ENCODE measurements at places on chromosomes 5 and 9.

- no peak for DNase-seq
Measured at GRCh38 chr9:109311286-109311685, 9.6 kb downstream of the EPB41L4B start.

- no peak for DNase-seq
Measured at GRCh38 chr9:71758785-71759184, 9.5 kb downstream of the CEMIP2 start.

- DNase-seq = no peak
Measured at GRCh38 chr9:77903666-77904285, 127.8 kb downstream of the GNAQ start.

GRCh38 chr5:181224390-181225229 is 1.5 kb downstream of the TRIM41 start:
- peak; percentile 17 for DNase-seq

DNA sequence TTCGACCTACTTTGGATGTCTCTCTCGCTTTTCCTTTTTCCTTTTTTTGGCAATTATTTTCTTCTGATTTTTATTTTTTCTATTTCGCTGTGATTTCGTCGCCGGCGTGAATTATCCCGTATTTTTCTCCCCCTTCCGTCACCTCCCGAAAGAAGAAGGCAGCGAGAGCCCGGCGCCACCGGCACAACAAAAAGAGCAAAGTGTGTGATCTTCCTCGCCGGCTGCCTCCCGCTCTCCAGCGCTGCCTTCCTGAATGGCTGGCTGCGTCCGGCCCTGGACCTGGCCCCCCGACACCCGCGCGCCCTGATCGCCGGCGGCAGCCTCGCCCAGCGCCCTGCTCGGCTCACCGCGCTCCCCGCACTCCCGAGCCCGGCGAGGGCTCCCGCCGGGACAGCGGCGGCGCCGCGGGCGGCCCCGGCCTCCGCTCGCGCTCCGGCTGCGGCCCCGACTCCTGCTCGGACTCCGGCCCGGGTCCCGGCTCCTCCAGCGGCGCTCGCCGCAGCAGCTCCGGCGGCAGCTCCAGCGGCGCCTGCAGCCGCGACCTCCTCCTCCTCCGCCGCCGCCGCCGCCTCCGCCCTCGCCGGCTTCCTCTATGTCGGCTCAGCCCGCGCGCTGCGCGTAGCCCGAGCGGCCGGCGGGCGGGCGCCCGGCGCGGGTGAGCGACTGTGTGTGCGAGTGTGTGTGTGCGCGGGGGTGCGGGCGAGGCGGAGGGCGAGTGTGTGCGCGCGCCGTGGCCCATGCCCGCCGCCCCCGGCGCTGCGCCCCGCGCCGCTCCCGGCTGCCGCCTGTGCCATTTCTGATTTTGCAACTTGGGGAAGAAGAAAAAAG is 960 bp downstream of the NR2F1 start:
- no peak for DNase-seq

- DNase-seq = peak; percentile 42
Measured at GRCh38 chr5:56686337-56687195, 128.8 kb upstream of the MAP3K1 start.

DNA sequence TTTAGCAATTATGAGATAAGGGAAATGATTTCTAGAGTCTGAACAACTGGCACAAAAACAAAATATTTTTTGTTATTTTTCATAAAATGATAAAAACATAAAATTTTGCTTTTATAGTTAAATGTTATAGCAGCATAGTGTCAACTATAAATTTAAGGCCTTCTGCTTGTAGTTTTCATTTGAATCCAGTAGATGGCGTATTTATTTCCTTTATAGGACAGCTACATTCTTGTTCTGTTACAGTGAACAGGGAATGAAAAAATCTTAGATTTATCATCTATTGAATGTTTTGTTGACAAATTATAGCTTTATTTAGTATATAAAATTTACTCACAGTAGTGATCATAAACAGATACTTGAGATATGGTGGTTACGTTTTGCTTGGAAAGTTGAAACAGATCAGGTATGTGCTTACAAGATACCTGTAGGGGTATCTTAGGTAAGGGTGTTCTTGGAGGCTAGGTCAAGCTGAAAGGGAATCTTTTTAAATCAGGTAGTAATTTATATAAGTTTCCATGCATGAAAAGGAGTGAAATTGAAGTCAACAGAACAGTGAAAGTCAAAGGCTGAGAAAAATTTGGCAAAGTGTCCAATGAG is 239.3 kb upstream of the GRIN3A start:
- DNase-seq = no peak

- no peak for DNase-seq
Measured at GRCh38 chr5:149320791-149321330, 24.4 kb upstream of the GRPEL2 start.

DNA sequence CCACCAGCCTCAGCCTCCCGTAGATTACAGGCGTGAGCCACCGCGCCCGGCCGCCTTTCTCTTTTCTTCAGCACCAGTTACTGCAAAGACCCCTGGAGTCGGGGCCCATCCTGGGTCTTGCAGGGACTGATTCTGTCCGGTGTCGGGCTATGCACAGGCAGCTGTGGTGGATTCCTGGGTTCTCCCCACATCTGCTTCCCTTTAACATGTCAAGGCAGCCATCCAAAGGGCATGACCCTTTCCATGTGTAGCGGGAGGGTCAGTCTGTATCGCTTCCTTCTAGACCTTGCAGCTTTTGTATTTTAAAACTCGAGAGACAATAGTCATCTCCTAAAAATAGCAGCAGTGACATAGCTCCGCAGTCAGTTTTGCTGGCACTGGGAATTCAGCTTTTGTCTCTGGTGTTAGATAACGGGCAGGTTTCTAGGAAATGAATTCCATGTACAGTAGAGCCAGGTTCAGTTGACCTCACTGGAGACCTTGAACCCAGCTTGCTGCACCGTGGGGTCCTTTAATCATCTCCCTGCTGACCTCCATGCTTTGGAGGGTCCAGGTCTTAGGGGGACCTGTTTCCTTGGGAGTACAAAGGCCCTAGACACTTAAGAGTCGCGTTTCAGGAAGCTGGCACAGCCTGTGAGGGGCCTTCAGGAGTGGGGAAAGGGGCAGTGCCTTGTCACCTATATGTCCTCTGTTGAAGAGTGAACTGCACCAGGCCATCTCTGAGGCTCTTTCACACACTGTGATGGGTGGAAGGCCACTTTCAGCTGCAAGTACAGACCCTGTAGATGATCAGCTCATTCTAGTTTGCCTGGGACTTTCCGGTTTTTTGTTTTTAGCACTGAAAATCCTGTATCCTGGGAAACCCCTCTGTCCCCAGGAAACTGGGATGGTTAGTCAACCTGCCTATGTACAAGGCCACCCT is 13.8 kb downstream of the ANKRD33B start:
- DNase-seq = no peak

DNA sequence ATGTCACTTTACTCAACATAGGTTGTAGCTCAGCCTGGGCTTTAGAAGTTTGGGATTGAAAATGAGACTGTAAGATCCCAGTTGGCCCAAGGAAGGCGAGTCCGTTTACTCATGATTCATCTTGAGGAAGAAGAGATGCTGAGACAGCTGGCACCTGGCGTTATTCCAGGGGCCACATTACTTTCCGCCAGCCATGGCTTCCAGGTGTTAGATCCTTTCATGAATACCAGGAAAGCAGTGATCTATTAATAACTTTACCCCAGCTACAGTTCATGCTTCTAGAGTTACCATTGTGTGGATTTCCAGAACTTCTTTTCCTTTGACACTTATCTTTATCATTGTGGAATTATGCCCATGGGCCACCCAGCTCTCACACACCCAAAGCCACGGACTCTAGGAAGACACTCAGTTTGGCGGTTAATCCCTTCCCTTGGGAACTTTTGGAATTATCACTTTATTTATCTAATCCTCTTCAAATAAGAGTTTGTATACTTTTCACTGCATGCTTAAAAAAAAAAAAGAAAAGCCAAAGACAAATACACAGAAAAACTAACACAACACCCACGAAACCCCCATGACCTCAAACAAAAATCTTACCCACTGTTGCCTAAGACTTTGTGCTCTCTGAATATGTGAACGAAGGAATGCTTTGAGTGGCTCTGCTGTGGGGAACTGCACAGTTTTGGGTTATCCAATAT is 26.9 kb downstream of the RAI14 start:
- no peak for DNase-seq

DNA sequence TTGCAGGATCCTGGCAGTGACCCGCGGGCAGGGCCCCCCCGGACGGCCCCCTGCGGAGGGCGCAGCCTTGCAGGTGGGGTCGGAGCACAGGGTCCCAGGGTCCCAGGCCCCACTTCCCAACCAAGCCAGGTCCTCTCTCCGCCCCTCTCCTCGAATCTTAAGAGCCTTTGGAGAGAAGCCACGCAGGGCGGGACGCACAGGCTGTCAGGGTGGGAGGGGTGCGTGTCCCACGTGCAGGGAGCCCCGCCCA is 18.4 kb upstream of the EGFL7 start:
- no peak for DNase-seq

DNA sequence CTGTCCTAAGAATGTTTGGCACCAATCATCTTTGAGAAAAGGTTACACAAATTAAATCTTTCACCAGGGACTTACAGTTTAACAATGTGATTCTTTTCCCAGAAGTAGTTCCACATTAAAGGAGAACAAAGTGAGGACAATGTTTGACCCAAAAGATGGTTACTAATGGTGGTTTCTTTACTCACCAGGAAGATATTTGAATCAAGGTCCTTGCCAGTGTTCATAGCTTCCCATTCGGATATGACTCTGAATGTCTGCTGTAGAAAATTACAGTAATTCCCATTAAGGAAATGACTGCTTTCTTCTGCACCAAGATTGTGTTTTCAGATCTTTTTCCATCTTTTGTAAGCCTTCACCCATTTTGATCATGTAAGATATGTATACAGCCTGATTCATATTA is 114.6 kb upstream of the ADAMTSL1 start:
- DNase-seq = no peak

GRCh38 chr9:137383784-137384756 is 38.9 kb downstream of the EXD3 start:
- no peak for DNase-seq

- DNase-seq = no peak
Measured at GRCh38 chr5:132850066-132850465, 16.2 kb downstream of the GDF9 start.

DNA sequence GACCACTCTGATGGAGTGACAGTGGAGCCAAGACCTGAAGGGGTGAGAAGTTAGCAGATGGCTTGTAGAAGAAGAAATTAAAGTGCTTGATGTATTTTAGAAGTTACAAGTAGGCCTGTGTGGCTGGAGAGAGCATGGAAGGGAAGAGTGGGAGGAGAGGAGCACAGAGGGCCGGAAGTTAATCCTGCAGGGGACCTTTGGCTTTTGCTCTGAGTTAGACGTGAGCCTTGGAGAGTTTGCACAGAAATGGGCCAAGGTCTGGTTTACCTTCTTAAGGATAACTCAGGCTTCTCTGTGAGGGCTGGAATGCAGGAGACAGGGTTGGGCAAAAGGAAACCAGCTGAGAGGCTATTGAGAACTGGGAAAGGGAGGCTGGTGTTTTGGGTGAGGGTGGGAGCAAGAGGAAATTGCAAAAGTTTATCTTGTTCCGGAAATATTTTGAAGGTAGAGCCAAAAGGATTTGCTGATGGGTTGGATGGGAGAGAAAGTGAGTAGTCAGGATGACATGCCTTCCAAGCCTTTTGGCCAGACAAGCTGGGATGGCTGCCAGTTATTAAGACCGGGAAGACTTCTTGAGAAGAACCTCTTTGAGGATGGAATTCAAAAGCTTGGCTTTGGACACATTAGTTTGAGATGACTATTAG is 17.5 kb upstream of the F2RL1 start:
- DNase-seq = no peak

DNA sequence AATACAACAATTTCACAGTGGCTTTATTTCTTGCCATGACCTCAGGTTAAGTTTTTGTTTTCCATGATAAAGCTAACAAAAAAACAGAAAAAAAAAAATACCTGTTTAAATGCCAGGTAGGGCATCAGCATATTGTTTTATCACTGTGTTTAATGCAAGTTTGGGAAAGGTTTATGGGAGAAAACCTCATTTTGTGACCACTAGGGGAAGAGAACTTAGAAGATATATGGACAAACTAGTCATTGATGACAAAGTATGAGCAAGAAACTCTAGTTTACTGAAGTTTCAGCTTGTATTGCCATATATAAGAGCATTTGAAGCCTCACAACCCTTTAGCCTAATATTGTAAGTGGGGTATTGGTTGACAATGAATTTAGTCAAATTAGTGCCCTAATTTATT is 1431.4 kb upstream of the CDH18 start:
- no peak for DNase-seq

- DNase-seq = no peak
Measured at GRCh38 chr5:140220698-140221064, 45.7 kb downstream of the CYSTM1 start.

DNA sequence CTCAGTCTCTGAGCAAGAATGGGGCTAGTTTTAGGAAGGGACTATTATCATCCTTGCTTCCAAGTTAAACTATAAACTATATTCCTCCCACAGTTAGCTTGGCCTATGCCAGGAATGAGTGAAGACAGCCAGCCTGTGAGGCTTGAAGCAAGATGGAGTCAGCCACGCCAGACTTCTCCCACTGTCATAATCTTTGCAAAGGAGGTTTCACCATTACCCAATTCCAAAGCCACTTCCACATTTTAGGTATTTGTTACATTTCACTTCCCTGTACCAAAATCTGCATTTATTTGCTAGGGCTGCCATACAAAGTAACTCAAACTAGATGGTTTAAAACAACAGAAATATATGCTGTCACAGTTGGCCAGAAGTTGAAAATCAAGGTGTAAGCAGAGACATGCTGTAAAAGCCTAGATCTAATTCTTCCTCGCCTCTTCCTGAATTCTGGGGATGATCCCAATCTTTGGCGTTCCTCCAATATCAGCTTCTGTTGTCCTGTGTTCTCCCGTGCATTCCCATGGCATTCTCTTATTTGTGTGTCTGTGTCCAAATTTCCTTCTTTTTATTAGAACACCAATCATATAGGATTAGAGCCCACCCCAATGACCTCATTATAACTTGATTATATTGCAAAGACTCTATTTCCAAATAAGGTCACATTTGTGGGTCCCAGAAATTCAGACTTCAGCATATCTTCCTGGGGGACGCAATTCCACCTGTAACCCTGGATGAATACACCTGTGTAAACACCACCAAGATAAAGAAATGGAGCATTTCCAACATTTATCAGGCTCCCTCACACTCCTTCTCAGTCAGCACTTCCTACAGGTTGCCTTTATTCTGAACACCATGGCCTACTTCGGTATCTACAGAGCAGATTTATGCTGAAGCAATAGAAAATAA is 126.8 kb downstream of the GCNT1 start:
- no peak for DNase-seq

DNA sequence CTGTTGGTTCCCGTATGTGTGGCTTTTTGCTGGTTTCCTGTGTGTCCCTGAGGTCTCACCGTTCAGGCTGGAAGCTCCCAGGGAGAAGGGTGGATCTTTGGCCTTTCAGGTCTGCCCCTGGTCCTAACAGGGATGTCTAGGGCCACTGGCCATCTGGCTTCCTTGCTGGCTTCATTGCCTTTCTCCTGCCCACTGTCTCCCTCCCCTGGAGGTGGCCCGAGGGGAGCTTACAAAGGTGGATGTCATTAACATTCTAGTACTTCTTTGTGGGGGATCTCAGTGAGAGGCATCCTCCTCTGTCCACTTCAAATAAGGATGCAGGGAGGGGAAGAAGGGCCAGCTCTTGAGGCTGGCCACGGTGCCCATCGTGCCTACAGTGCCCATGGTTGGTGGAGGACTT is 35.2 kb downstream of the HMCN2 start:
- DNase-seq = no peak

All from GM20000 (cell line).